ENCODE measurements at places on chromosomes 6 and 20.

DNA sequence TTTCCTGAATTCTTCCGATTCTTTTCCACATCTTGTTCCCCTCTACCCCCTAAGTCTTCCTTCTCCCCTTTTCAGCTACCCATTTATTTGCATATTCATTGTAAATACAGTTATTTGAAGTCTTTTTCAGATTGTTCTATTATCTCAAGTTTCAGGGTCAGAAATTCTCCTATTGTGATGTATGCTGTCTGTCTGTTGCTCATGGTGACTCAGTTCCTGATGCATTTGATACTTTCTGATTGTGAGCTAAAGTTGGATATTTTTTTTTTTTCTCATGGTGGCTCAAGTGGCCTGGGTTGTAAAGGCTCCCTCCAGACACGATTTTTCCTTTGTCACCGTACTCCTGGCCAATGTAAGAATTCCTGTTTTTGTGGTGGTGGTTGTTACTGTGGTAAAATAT is 4.9 kb upstream of the PI16 start:
- DNase-seq: no peak

GRCh38 chr6:11592294-11592906 is 54.9 kb downstream of the TMEM170B start:
- DNase-seq: no peak

DNA sequence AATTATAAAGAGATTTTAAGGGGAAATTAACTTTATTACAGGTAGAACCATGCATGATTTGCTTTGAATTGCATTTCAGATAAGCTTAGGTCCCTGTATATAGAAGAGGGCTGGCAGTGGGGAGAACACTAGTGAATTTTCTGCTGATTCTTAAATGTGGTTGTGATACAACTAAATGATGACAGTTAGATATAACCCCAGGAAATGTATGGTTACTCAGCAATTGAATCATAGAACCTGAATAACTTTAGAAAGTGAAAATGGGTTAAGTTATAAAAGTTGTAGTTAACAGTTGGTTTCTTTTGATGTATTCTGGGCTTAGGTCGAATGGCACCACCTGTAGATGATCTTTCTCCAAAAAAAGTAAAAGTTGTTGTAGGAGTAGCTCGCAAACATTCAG is 70.1 kb downstream of the PHF3 start:
- no peak for DNase-seq

- no peak for DNase-seq
Measured at GRCh38 chr6:17919496-17919895, 67.9 kb downstream of the KIF13A start.

- DNase-seq: no peak
Measured at GRCh38 chr6:84652356-84653026, 111.9 kb downstream of the TBX18 start.

Measured in CD4-positive, alpha-beta T cell (primary cell).